ENCODE measurements at places on chromosomes 3 and 15. TPM values are rescaled to one million over a fixed set of nuclear protein-coding genes. Genes with fewer than 3 reads are reported as not detected.

Gene FAM81A
- 4.9 TPM for total RNA-seq

Gene LMOD3
- not detected for total RNA-seq

Gene FMN1
- 1.8 TPM for total RNA-seq

Gene RETNLB
- not detected for total RNA-seq

GRCh38 chr15:99322643-99323405, 71.5 kb downstream of the LRRC28 start:
- no peak for DNase-seq

DNA sequence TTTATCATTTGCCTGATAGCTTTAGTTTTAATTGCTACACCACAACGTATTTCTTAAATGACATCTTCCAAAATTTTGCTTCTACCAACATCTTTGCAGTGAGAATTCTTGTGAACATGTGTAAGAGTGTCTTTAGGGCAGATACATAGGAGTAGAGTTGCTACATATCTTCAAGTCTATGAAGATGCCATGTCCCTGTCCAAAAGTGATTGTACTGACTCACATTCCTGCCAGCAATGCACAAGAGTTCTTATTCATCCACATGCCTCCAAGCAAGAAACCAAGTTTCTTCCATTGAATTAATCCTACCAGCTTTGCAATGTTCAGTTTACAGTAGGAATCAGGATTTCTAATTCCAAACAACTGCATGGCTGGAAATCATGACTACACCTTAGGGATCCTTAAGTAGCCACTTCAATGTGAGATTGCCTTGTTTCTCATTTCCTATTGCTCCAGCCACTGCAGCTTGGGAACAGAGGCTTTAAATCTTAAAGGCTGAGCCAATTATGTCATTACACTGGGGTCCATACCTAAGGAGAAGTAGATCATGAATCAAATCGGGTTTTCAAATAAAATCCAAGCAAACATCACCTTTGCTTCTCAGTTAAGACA, 44.5 kb downstream of the BCL2L10 start:
- DNase-seq = no peak

All from cerebellum (tissue), 4 donors.